ENCODE measurements at places on chromosomes 2 and 18.

GRCh38 chr18:68740966-68741365 lies 26.1 kb upstream of the TMX3 start:
- DNase-seq = no peak

DNA sequence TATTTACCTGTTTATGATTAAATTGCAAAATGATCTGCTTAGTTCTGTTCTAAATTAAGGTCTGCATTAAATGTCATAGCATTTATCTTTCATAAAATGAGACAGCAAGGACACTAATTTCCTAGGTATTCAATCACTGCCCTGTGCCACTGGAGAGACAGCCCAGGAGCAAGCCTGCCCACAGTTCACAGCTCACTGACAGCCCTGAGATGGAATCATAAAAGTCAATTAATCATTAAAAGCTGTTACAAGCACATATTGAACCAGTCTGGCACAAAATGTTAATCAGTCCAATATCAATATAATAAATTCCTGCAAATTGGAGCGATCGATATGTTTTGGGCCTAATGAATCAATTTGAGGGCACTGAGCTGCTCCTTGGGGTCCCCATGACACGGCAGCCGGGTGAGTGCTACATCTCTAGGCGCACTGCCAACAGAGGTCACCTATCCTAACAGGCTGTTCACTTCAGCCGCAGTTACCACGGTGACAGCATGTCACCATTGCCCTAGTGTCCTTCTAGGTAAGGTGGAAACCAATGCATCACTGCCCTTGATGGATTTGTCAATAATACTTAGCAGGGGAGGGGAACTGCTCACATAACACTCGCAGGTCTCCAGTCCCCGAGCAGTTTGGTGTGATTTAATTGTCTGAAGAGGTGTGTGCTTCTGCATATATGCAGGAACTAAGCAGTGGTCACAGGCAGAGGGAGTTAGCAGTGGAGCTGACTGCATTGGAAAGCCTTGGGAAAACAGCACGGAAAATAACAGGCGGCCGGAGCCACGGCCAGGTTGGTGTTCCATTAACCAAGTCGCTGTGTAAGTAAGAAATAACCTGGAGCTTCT lies 47.3 kb downstream of the POU3F3 start:
- no peak for DNase-seq

GRCh38 chr2:164620873-164621763 lies at the start of gene GRB14:
Gene GRB14 (minus strand): TSS chr2:164621482. CDS start chr2:164621309, 173 bp downstream.
- no peak for DNase-seq

DNA sequence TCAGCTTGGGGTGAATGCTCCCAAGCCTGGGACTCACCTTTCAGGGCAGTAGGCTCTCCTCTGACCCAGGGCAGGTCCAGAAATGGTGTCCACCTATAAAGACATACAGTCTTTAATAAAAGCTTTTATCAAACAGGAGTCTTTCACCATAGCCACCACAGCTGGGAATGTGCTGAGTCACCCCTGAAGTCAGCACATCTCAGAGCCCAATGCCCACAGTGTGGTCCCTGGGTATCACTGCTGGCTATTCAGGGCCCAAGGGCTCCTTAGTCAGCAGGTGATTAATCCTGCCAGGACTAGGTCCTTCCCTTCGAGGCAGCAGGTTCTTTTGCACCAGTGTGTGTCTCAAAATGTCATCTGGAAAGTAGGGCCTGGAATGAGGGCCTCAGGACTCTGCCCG lies 181.9 kb downstream of the MEMO1 start:
- DNase-seq = no peak

GRCh38 chr2:207123335-207123744 lies 42.4 kb downstream of the KLF7 start:
- DNase-seq = peak; percentile 53

DNA sequence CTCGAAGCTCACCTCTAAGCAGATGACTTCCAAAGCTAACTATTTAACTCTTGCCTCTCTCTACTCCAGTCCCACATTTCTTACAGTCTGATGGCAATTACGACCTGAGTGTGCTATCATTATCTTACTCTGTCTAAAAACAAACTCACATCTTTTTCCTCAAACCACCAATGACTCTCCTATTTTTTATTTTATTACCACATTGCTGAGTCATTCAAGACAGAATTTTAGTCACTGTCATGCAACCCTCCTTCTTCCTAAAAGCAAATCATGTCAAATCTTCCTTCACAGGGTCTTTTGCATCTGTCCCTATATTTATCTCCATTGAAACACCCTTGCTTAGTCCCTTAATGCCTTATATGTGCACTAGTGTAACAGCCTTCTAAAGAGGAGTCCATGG lies 34.6 kb upstream of the C2orf15 start:
- DNase-seq = no peak

- no peak for DNase-seq
These were observed 106.9 kb downstream of the SP3 start for GRCh38 chr2:173858291-173858731.

DNA sequence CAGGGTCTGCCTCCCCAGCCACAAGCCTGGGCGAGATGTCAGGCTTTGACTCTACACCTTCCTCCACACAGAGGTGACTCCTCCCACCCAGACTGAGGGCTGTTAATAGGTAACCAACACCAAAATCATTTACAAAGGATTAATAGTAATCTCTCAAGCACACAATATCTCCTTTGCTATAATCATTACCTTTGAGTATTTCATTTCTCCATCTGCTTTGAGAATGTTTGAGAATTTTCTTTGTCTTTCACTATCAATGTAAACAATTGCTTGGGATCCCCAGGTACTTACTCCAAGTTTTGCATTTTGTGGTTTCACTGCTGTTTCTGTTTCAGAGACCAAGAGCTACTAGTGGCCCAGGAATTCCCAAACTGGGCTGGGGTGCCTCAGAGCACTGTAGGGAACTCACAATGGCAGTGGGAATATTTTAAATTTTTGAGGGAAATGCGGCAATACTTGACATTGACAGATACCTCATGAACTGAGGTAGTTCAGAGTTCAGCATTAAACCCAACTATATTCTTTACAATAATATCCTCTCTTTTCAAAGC lies 166.4 kb upstream of the MGAT5 start:
- no peak for DNase-seq

DNA sequence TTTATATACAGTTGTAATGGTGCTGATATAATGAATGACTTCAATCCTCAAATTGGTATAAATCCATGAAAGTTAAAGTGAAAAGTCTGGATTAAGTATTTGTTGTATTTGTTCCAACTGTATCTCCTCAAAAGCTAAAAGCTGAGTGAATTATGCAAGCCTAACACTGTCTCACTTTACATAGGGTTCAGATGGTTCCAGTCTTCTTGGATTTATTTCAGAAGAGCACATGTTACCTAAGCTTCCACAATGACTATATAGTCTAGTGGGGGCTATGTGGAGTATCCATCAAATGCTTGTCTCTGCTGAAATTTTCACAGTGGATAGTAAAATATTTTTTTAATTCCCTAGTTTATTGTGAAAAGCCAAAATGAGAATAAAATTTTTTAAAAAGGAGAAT lies 13.0 kb downstream of the MCEE start:
- DNase-seq = no peak

GRCh38 chr18:13336841-13337240 lies 118.3 kb downstream of the LDLRAD4 start:
- no peak for DNase-seq

DNA sequence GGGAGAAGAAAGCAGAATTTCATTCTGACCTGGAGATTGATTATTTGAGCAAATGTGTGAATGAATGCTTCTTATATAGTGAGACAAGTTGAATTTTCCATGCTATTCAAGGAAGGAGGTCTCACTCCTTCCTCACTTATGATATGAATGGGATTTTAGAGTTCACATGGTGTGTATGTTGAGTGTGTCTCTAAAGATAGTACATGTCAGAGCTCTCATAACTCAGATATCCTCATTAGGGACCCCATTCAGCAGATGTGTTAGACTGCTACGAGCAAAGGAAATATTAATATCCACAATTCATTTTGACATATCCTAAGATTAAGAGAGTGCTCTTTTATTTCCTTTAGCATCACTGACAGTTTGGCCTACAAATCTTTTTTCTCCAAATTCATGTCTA lies 368.5 kb downstream of the ARHGAP15 start:
- DNase-seq = no peak

DNA sequence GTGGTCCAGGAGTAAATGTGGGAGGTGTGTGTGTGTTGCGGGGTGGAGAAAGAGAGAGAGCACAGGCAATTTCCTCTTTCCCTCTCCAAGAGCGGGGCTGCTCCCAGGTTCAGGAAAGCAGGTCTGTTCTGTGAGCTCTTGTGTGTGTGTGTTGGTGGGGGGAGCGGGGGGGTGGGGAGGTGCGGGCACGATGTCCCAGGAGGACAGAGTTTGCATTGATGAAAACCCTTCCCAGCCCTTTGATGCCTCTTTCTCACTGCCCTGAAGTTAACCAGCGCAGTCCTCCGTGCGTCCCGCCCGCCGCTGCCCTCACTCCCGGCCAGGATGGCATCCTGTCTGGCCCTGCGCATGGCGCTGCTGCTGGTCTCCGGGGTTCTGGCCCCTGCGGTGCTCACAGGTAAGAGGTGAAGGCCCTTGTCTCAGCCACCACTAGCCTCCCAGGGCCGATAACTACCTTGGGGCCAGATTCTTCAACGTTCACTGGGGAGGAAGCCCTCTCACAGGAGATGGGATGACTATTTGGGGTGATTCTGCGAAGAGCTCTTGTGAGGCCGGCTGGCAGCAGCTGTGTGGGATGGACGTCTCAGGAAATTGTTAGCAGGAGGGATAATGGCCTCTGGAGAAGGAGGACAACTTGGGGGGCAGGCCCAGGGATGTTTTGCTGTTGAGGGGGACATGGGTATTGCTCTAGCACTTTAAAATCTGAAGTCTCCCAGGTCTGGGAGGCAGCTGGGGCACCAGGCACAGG lies at the start of gene SNORC:
TSS of gene SNORC (plus strand) at position 247 of the 748 bp plus-strand sequence. CDS start at position 325, 78 bp downstream.
- DNase-seq = no peak

GRCh38 chr2:18797133-18797845 lies 207.9 kb upstream of the NT5C1B start:
- DNase-seq = no peak

GRCh38 chr2:60463249-60463648 lies 90.2 kb downstream of the BCL11A start:
- DNase-seq = no peak

DNA sequence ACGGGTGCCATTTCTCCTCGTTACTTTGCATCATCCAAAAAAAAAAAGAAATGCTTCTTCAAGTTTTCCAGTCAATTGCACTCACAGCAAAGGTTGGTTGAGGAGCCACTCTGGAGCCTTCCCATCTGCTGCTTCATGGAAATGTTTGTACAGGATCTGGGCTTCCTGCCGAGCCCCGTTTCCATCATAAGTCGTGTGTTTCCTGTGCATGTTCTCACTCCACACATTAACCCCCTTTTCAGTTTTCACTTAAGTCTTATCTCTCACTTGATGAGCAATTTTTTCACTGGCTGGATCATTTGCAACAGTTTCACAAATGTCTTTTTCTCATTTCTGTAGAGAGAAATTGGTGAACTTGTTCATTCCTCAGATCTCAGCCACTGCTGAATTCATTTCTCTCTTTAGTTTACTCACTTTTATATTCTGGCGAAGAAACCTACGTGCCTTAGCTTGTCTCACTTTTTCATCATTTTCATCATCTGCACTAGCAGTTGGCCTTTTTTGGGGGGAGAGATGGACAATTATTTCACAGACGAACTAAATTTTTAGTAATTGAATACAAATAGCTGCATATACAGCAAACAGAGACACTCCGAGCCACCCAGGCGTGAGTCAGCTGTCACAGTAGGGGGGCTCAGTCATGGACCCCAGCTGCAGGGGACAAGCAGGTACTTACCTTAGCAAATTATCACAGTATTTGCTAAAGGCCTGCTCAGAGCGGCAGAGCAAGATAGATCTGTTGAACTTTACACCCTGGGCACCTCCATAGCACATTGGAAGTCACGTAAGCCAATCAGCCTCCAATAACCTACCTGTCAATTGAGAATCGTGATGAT lies 750.8 kb upstream of the ID2 start:
- peak; percentile 19 for DNase-seq

DNA sequence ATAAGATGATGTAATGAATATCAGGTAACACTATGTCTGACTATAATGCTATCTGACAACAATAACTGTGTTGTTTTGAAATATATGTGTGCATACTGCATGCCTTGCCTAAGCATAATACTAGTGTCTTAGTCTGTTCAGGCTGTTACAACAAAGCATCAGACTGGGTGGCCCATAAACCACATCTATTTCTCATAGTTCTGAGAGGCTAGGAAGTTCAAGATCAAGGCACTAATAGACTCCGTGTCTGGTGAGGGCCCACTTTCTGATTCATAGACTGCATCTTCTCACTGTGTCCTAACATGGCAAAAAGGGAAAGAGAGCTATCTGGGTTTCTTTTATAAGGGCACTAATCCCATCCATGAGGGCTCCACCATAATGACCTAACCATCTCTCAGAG lies 80.1 kb downstream of the SUCLG1 start:
- no peak for DNase-seq

DNA sequence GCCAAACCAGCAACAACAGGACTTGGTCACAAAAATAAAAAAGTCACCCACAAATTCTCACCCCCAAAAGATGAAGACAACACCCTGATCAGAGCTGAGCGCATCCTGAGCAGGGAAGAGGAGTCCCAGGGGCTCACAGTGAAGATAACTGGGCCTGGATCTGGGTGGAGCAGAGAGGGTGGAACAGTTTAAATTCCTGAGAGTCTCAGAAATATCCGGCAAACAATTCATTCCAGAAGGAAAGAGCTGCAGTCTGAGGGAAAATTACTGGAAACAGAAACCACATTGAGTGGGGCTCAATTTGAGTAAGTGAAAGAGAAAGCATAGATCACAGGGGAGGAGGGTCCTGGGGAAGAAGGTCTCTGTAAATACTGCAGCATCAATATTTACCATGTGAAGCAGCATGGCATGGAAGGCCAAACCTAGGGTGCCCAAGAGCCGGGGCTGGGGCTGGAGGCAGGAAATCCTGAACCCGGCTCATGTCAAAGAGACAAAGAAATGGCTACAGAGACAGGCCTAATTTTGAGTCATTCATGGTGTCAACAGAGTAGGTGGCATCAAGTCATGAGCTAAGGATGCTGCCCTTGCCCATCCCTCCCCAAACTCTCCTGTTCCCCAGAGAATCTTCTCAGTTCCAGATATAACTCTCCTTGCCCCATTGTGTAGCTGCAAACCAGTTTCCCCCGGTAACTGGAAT lies 61.4 kb upstream of the ZBTB7C start:
- no peak for DNase-seq

DNA sequence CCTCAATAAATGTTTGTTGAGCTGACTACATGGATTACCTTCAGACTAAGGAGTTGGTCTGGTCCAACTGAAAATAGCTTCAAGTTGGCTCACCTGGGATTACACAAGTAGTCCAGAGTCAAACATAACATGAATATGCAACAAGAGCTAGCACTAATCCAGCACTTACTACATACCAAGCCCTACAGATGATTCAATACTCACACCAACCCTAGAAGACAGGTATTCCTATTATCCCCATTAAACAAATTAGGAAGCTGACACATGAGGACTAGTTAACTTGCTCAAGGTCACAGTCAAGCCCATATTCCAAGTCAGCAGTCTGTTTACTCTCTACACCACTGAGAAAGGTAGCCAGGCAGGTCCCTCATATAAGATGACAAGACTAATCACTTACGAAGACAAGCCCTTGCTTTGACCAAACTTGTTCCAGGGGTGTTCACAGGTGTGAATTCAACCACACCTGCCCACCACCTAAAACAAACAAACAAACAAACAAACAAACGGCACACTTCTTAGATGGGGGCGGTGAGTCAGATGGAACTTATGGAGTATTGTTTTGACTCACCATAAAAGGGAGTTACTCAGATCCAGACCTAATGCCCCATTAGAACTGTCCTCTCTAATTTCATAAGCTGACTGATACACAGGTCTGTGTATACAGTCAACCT lies 29.1 kb downstream of the TMEM131 start:
- no peak for DNase-seq
